Progenitor cell of endocrine pancreas (in vitro differentiated cells): ENCODE measurements at places on chromosomes 2 and 18. TPM values are rescaled to one million over a fixed set of nuclear protein-coding genes. Genes with fewer than 3 reads are reported as not detected.

The CDH20 gene
- total RNA-seq, result 0.33 and 0.65 TPM in 2 replicates

DNA sequence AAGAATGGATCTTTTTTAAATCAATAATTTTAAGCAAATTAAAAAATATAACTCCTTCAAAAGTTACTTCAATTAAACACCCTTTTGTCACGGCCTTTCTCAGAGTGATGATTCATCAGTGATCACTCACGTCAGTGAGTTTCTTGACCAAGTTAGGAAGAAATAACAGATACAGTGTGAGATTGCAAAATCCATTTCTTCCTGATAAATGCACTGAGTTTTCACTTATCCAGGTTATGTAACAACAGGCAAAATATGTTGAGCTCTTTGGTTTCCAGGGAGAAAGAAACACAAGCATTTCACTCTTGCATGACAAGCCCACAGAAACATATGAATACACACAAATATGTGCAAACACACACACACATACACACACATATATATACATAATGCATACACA is 195.9 kb upstream of the CYRIA start:
- H3K4me1 ChIP-seq, result peaks cover 4% of the 10 kb centered on the region
- H3K36me3 ChIP-seq, result no peaks in the 10 kb centered on the region
- DNase-seq, result no peak
- no peak overlapping the region for H3K4me3 ChIP-seq
- H3K27ac ChIP-seq, result no peak overlapping the region

The RNF144A gene
- total RNA-seq, result 39.9 and 40.2 TPM in 2 replicates

DNA sequence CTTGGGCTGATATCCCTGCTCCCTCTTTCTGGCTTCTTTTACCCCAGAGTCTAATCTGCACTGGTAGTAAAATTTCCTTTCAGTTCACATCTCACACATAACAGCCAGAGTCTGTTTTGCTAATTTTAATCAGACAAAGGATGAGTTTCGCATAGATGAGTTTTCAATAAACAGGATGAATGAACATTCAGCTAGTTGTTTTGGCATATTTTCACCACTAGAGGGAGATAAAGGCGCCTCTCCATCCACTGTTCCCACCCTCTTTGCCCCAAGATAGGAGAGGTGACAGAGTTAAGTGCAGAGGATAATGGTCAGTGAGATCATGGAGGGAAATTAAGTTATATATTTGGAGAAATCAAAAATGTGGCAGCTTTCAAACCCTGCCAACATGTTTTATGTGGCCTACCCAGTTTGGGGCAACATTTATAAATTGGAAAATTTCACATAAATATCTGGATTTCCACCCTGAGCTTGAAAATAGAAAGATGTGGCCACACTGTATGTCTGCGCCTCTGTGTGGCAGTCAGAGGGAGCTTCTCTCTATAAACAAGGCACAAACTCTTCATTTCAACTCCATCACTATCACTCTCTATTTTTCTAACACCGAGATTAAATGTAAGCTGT is 48.5 kb upstream of the DTNA start:
- no peak for DNase-seq
- no peaks in the 10 kb centered on the region for H3K27me3 ChIP-seq
- no peak overlapping the region for H3K27ac ChIP-seq
- no peak overlapping the region for H3K4me3 ChIP-seq
- no peaks in the 10 kb centered on the region for H3K36me3 ChIP-seq

GRCh38 chr18:74817576-74817975 is 219.9 kb downstream of the ZNF407 start:
- H3K27ac ChIP-seq, result no peak overlapping the region
- H3K4me1 ChIP-seq, result no peaks in the 10 kb centered on the region
- H3K36me3 ChIP-seq, result peaks cover 2% of the 10 kb centered on the region

DNA sequence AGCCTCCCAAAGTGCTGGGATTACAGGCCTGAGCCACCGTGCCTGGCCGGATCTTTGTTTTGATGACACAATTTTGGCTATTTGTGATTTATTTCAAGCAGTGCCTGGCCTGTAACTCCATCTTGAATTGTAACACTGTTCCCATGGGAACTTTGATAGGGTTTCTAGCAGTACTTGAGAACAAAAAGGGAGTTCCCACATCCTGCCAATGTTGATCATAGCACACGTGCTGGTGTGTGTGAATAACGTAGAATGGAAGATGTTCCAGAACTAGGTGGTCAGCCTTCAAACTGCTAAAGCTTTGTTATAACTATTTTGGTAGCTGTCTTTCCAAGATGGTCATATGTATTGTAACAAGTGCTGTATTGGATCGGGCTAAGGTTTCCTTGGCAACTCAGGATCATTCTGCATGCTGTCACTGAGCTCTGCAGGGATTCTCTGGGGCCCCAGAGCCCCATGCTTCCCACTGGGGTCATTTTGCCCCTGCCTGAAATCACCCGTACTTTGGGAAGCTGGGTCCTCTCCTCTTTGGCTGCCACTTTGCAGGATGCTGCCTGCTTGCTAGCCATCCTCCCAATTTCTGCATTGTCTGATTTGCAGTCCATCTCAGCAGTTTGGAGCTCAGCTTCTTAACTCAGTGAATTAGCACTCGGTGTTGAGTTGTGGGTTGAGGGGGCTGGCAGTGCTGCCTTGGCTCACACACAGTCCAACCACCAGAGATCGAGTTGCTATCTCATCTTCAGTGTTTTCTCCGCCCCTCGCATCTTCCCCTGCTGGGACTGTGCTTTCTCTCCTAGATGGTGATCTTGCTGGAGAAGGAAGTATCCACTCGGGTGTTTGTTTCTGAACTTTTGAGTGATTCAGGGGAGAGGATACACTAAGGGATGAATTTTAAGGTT is 26.8 kb downstream of the SH3RF3 start:
- no peaks in the 10 kb centered on the region for H3K36me3 ChIP-seq
- no peak overlapping the region for H3K27ac ChIP-seq
- H3K4me3 ChIP-seq, result no peak overlapping the region
- H3K4me1 ChIP-seq, result no peaks in the 10 kb centered on the region
- DNase-seq, result no peak

DNA sequence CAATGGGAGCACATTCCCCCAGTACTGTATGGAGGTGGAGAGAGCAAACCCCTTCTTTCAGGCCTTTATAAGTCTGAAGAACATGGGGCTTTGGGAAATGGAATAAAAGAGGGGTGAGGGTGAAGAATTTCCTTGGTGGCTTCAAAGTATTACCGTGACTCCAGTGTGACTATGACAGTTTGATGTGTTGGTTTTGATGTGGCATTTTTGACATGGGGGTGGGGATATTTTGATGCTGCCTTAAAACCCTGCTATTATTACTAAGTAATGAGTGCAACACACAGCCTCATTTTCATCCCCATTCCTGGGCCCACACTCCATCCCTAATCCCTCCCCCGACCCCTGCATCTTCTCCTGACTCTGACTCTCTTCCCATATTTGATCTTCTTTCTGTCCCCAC is 23.6 kb downstream of the QPCT start:
- no peak overlapping the region for H3K27ac ChIP-seq
- DNase-seq, result no peak
- no peaks in the 10 kb centered on the region for H3K36me3 ChIP-seq
- no peaks in the 10 kb centered on the region for H3K27me3 ChIP-seq
- no peaks in the 10 kb centered on the region for H3K4me1 ChIP-seq
- no peak overlapping the region for H3K4me3 ChIP-seq

DNA sequence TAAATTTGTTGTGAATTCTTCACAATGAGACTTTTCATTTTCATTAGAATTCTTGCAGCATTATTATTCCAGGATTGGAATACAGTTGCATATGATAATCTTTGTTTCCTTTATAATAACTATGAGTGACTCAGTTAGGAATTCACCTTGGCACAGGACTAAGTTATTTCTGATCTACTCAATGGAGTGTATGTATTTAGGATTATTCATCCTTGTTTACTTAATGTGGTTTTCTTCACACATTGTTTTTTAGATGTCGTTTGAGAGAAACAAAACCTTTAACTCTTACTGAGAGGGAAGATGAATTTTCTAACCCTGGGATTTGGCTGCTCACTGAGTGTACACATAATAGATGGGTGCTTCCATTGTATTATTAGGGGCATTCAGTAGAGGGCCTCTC is 970.1 kb downstream of the DPP10 start:
- H3K36me3 ChIP-seq, result peaks cover 3% of the 10 kb centered on the region
- DNase-seq, result no peak
- no peaks in the 10 kb centered on the region for H3K4me1 ChIP-seq

The RFX8 gene
- total RNA-seq, result not detected in 2 replicates

DNA sequence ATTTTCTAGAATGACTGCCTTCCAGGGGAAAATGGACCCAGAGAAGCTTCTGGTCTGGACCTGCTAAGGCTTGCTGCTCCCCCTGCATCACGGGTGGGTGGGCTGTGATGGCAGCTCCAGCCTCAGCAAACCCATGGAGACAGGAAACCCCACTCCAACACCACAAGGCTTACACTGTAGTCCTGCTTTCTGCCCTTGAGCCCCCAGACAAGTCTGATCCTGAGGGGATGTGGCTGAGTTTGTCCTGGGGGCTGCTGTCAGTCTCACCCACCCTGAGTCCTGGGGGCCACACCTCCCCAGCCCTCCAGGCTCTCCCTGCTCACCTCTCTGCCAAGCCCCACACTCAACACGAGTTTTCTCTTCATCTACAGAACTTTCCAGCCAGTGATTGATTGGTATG is 279.4 kb downstream of the EIPR1 start:
- no peak overlapping the region for H3K27ac ChIP-seq
- no peak overlapping the region for H3K4me3 ChIP-seq
- H3K4me1 ChIP-seq, result peaks cover 10% of the 10 kb centered on the region
- no peaks in the 10 kb centered on the region for H3K36me3 ChIP-seq

The SAG gene
- total RNA-seq, result not detected in 2 replicates

- no peak for DNase-seq
- H3K27me3 ChIP-seq, result no peaks in the 10 kb centered on the region
- no peak overlapping the region for H3K27ac ChIP-seq
- H3K36me3 ChIP-seq, result no peaks in the 10 kb centered on the region
These were observed 391.3 kb upstream of the CELF4 start for GRCh38 chr18:37956902-37957301.

GRCh38 chr18:50559752-50560680 is at the start of gene MAPK4:
Gene MAPK4, plus strand, starts transcription at chr18:50560087. Its CDS starts 103,872 bp downstream, at chr18:50663959.
- peak; percentile 50 for DNase-seq
- H3K4me3 ChIP-seq, result peak within 1 kb of the TSS; percentile 80
- peaks cover 14% of the 10 kb centered on the region for H3K4me1 ChIP-seq
- H3K27ac ChIP-seq, result peak within 1 kb of the TSS; percentile 86
- peaks cover 21% of the 10 kb centered on the region for H3K27me3 ChIP-seq

- no peak overlapping the region for H3K27ac ChIP-seq
- H3K27me3 ChIP-seq, result peaks cover 6% of the 10 kb centered on the region
These were observed 41.9 kb downstream of the TMEM247 start for GRCh38 chr2:46521215-46521683.

The IL36RN gene
- 0.13 TPM in 1 of 2 replicates, not detected in the other for total RNA-seq

The TRIM43 gene
- not detected in 2 replicates for total RNA-seq

GRCh38 chr2:179626261-179626660 is 235.2 kb downstream of the ZNF385B start:
- no peak overlapping the region for H3K27ac ChIP-seq
- no peaks in the 10 kb centered on the region for H3K36me3 ChIP-seq
- no peak for DNase-seq

DNA sequence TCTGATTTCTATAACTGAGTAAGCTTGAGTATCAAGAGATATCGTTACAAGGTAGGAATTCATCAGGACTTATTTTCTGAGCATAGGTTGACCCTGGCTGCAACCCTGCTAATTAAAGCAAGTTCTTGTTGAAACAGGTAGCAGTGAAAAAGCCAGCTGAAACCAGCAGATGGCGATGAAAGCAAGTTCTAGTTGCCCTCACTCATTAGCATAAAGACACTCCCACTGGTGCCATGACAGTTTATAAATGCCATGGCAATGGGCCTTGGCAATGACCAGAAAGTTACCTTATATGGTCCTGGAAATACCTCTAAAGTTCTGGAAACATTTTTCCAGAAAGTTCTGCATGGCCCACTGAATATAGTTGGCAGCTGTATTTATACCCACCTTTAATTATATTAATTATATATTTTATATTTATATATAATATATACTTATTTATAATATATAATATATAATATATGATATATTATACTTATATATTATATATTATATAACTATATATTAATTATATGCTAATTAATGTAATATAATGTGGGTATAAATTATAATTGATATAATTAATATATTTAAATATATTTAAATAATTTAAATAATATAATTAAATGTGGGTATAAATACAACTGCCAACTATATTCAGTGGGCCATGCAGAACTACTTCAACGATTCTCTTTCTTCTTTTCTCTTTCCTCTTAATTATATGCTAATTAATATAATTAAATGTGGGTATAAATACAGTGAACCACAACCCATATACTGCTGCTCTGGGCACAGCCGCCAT is 188.0 kb downstream of the CDH7 start:
- H3K4me3 ChIP-seq, result no peak overlapping the region
- H3K27ac ChIP-seq, result no peak overlapping the region
- no peak for DNase-seq
- peaks cover 12% of the 10 kb centered on the region for H3K4me1 ChIP-seq
- H3K27me3 ChIP-seq, result no peaks in the 10 kb centered on the region

- H3K4me3 ChIP-seq, result no peak overlapping the region
- no peaks in the 10 kb centered on the region for H3K4me1 ChIP-seq
- H3K36me3 ChIP-seq, result peaks cover 23% of the 10 kb centered on the region
- no peak for DNase-seq
- H3K27me3 ChIP-seq, result no peaks in the 10 kb centered on the region
These were observed 317.0 kb downstream of the AGAP1 start for GRCh38 chr2:235810846-235811245.

The DPYSL5 gene
- 70.3 and 75.0 TPM in 2 replicates for total RNA-seq

The RBM44 gene
- 0.78 and 0.81 TPM in 2 replicates for total RNA-seq

The REG1B gene
- not detected in 2 replicates for total RNA-seq

- no peak for DNase-seq
- no peaks in the 10 kb centered on the region for H3K36me3 ChIP-seq
- H3K27me3 ChIP-seq, result no peaks in the 10 kb centered on the region
- H3K4me3 ChIP-seq, result no peak overlapping the region
- H3K4me1 ChIP-seq, result peaks cover 20% of the 10 kb centered on the region
These were observed 39.6 kb upstream of the NEMP2 start for GRCh38 chr2:190574169-190574568.

DNA sequence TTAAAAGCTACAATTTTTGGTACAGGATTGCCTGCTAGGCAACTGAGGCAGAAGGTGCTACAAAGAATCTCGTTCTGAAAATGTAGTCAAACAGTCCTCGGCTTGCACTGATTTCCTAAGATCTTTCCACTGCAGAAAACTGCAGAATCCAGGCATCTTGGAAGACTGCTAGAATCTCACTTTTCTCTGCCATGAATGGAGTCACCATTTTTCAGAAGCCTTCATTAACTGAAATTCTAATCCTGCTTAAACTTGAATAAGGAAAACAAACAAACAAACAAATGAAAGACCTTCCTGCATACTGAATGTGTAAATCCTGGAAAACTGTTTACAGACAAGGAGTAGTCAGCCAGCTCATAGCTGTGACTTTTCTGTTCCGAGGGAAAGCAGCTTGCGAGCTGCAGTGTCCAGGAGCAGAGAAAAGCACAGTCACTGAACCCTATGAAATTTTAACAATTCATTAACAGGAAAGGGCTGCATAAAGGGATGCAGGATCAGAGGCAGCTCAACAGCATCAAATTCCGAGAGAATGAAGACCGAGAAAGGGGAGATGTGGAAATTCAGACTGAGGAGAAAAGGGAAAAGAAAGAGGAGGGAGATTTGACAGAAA is 210.5 kb upstream of the PIK3C3 start:
- peak overlapping the region; percentile 5 for H3K27ac ChIP-seq
- H3K27me3 ChIP-seq, result no peaks in the 10 kb centered on the region
- no peak for DNase-seq

The ACADL gene
- total RNA-seq, result 0.38 and 0.55 TPM in 2 replicates

GRCh38 chr2:141001750-141002149 is 1129.1 kb downstream of the LRP1B start:
- H3K27ac ChIP-seq, result no peak overlapping the region
- no peaks in the 10 kb centered on the region for H3K36me3 ChIP-seq
- no peak for DNase-seq
- no peaks in the 10 kb centered on the region for H3K27me3 ChIP-seq
- H3K4me1 ChIP-seq, result no peaks in the 10 kb centered on the region
- no peak overlapping the region for H3K4me3 ChIP-seq
